ENCODE measurements at places on chromosomes 5 and 9. TPM values are rescaled to one million over a fixed set of nuclear protein-coding genes. Genes with fewer than 3 reads are reported as not detected.

ZNF782 gene
- 1.3 TPM for total RNA-seq

SLC25A2 gene
- total RNA-seq, result not detected

MLANA gene
- not detected for total RNA-seq

ADCY2 gene
- not detected for total RNA-seq

TRPM3 gene
- total RNA-seq, result 0.32 TPM

RGMB gene
- 14.7 TPM for total RNA-seq

FSTL4 gene
- total RNA-seq, result not detected

CDC25C gene
- total RNA-seq, result 0.26 TPM

CARD6 gene
- 12.1 TPM for total RNA-seq

SET gene
- total RNA-seq, result 530 TPM
